ENCODE measurements at places on chromosomes 13 and 19.

DNA sequence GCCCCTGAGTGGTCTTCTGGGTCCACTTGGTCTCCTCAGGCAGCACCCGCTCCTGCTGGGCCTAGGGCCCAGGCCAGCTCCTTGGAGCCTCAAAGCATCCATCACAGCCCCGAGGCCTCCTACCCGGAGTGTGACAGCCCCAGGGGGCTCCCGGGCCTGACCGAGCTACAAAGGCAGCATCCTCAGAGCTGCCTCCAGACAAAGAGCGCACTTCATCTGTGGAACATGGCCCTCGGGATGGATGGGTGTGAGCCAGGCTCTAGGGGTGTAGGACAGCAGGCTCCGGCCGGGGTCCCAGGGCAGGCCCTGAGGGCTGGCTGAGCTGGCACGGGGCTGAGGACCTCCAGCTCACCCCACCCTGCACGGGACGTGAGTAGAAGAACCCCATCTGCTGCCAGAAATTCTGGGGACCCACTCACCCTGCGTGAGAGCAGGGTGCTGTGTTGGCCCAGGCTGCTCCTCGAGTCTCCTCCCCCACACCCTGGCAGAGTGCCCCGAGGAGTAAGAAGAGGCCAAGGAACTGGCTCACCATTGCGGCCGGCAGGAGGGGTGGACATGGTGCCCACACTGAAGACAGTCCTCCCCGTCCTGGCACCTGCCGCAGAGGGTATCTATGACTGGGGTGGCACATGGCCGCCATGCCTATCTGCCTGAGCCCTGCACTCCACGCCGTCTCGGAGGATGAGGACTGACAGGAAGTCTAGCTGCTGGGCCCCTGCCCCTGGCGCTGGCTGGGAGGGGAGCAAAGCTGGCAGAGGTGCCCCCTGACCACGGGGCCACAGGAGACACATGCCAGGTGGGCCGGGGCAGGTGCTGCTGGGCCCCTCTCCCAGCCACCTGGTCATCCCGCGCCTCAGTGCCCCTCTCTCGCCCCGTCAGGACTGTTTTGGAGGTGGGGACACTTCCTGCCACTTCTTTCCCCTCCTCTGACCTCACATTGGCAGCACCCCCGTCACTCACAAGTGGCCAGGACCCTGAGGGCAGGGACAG lies 22.3 kb downstream of the CEBPG start:
- no peak for DNase-seq

DNA sequence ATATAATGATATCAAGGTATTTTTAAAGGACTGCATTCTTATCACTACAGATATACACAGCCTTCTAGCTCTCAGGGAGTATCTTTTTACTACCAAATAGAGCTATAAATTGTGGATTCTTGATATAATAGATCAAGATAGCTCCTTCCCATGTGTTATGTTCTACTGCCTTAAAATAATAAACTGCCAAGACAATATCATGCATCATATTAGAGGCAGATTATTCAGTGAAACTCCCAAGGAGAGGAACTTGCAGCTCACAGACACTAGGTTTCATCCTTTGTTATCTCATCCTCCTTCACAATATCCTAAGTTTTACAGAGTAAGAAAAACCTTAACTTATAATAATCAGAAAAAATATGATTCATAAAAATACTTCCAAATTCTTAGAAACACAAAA lies 802.8 kb downstream of the DIAPH3 start:
- DNase-seq: no peak

DNA sequence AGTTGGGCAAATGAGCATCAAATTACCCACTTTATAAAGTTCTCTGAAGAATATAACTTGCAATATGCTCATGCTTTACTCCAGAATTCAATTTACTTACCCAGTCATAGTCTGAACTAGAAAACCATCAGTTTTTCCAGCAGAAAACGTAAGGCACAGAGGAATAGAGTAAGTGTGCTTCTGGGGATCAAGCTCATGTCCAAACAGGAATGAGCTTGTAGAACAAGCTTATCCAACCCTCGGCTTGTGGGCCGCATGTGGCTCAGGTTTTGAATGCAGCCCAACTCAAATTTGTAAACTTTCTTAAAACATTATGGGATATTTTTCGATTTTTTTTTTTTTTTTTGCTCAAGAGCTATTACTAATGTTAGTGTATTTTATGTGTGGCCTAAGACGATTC lies 308.5 kb upstream of the KLF12 start:
- DNase-seq: no peak

DNA sequence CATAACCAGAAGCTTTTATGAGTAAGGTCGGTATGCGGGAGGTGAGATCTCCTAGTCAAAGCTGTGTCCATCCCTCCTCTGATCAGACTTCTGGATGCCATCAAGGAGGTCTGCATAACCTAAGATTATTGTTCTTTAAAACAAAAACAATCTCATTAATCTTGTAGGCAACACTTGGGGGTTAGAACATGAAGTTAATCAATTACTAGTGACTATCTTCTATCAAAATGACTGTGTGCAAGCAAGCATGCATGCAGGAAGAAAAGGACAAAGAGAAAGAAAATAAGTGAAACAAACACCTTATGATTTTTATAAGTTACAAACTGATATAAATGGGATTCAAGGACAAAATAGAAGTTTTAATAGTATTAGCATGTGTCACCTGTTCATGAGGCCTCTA lies 2435.9 kb upstream of the PCDH20 start:
- no peak for DNase-seq

GRCh38 chr13:109569958-109570711 lies 216.2 kb downstream of the IRS2 start:
- no peak for DNase-seq

- peak; percentile 40 for DNase-seq
These were observed 22.6 kb downstream of the FBXL12 start for GRCh38 chr19:9796113-9796773.

GRCh38 chr19:48081106-48081505 lies 29.5 kb downstream of the PLA2G4C start:
- DNase-seq: no peak

DNA sequence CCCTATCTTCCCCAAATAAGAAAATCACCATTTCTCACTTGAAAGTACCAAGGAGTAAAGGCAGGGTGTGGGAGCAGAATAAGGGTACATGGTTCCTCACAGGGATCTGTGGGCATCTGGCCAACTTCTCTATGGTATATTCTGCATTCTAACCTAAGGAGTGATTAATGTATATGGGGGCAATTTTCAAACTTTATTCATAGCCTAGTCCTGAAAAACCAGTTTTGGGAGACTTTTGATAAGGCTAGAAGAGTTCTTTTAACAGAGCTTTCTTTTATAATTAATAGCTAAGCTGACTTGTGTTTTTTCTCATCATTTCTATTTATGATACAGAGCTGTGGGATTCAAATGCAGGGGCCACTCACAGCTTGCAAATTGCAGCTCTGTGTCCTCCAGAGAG lies 852 bp downstream of the SCEL start:
- DNase-seq: no peak

- DNase-seq: no peak
These were observed 3.8 kb downstream of the MVB12A start for GRCh38 chr19:17423429-17424208.

DNA sequence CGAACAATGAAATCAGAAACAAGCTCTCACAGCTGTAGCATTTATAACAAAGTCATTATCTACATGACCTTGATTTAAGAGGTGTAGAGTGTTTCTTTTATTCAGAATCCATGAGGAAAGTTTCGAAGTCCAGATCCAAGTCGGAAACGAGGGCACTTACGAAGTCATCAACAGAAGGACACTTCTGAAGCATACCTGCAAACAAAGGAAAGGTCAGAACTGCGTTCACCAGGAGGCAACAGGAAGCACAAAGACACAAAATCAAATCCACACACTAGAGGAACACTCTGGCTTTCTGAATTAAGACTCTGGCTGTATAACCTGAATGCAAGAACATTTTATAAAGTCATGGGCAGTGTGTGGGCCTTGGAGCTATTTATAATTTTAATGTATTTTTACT lies 158.9 kb downstream of the MIPEP start:
- no peak for DNase-seq

DNA sequence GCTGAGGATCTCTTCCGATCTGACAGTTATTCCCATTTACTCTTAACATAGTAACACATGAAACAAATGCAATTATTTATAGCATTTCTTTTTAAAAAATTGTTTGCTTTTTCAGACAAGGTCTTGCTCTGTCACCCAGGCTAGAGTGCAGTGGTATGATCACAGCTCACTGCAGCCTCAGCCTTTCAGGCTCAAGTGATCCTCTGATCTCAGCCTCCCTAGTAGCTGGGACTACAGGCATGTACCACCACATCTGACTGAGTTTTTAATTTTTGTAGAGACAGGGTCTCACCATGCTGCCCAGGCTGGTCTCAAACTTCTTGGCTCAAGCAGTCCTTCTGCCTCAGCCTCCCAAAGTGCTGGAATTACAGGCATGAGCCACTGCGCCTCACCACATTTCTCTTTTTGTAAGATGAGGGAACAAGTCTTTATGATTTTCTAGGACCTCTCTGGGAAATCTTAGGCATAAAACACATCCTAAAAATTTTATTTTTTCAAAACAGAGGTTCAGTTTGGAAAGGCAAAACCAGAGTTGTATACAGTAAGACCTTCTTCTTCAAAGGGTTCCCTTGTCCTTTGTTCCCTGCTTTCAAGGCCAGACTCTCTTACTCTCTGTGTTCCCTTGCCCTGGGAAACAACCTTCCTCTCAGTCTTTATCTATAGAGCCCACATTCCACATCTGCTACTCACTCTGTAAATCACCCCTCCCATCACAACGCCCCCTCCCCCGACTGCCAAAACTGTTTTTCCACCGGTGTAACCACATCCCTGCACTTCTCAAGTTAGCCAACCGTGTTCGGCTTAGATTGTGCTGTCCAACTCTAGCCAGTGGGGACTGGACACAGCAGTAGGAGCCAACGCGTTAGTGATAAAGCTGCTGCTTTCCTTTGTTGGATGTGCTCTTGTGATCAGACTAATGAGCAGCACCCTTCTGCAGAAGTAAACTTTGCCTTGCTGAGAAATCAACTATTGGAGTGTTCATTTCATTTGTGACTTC lies 56.2 kb downstream of the DHRS12 start:
- DNase-seq: no peak

- no peak for DNase-seq
These were observed 19.1 kb upstream of the SCEL start for GRCh38 chr13:77516342-77516789.

DNA sequence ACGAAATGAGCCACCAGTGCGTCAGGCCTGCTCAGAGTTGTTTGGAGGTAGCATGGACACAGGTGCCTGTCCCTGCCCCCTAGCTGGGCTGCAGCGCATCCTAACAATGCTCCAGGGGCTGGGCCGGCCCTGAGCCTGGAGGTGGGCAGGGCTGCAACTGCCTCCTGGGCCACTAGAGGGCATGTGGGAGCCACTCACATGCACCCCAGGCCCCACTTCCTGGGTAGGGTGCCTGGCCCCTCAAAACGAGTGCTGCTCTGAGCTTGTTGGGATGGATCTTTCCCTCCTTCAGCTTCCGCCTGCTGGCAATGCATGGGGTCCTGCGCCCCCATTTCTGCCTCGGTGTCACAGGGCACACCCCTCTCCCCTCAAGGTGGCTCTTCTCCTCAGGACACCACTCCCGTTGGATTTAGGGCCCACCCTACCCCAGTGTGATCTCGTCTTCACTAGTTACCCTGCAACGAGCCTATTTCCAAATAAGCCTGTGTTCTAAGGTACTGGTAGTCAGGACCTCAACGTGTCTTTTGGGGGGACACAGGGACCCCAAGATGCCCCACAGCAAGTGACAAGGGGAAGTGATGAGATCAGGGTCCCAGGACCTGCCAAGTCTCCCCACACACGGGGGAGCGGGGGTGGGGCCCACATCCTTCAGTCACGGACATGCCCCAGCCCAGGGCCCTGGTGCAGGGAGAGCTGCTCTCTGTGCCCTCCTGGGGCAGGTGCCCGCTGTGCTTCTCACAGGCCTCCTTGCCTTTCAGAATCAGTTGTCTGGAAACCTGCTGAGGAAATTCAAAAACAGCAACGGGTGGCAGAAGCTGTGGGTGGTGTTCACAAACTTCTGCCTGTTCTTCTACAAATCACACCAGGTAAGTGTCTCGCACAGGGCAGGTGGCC lies 131.3 kb downstream of the STK24 start:
- DNase-seq: no peak

- no peak for DNase-seq
These were observed 111.5 kb downstream of the TEX26 start for GRCh38 chr13:31043957-31044356.

- no peak for DNase-seq
These were observed 96.7 kb downstream of the RNASEH2B start for GRCh38 chr13:51006067-51006845.

DNA sequence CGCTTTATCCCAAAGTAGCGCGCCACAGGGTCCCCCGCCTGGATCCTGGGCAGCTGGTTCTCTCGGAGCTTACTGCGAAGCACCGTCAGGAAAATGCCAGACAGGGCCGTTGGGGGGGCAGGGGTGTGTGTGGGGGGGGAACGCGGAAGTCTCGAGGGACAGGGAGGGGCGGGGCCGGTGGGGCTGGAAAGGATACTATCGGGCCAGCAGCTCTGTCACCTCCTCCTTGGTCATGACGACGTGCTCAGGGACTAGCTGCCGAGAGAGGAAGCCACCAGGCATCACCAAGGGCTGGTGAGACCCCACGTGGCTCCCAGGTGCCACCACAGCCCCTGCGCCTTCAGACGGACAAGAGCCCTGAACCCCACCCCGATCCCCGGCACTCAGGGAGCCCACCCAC lies 5.3 kb downstream of the POLR2E start:
- no peak for DNase-seq

All from amniotic stem cell (primary cell).